ENCODE measurements at places on chromosomes 5 and 9.

- DNase-seq: no peak
Observed at GRCh38 chr9:3137347-3137695, 293.4 kb upstream of the PUM3 start.

DNA sequence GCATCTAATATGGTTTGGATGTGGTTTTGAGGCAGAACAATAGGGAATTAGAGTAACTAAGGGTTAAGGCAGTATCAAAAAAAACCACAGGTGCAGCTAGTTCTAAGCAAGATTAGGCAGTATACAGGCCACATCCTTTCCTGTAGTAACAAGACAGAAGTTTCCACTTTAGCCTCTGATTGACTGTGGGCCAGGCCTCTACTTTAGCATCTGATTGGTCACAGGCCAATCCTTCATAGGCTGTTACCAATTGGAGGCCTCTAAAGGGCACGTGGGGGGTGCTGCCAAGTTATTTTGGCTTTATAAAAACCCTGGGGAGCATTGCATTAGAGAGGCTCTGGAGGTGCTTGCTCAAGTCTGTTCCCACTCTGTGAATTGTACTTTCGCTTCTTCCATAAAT lies 144.1 kb upstream of the ST8SIA4 start:
- no peak for DNase-seq

GRCh38 chr5:80503641-80504040 lies 15.7 kb downstream of the FAM151B start:
- DNase-seq: no peak

DNA sequence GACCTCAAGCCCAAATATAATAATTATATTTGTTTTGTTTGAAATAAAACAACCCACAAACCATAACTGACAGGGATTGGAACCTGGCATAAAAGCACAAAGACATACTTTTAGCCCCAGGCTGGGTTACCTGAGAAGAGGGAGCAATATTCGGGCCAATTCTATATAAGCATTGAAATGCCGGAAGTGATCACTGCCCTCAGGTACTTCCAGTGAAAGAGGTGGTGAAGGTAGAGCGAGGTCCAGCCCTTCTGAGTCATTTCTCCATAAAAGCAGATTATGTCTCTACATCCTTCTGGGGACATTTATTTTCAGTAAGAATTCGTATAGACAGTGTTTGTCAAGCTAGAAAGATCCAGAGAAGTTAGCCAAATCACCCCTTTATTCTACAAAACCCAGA lies 59.6 kb downstream of the GCNT4 start:
- DNase-seq: no peak

DNA sequence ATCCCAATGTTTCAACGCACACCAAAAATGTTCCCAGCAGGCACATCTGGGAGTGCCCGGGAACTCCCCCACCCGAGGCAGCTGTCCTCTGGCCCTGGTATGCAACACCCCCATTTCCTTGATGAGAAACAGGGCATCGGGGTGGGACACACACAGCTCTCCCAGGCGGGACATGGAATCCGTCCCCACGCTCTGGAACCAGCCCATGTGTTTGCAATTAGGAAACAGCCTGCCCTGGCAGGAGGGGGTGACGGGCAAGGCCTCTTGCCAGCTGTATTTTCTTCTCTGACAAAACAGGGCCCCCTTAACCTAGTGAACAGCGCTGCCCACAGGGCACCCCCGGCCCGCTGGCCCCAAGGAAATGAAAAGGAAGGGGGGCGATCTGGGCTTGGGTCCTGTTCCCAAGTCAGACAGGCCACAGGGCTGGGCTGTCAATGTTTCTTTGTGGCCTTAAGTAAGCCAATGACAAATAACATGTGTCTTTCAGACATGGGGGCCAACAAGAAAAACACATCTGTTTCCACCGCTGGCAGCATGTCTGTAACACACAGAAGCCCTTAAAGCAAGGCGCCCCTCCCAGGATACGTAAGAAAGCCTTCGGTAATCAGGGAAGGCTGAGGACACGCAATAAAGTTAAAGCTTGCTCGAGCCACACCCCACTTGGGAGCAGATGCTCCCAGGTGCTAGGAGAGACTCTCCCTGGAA lies 125.3 kb downstream of the ROR2 start:
- no peak for DNase-seq
